ENCODE measurements at places on chromosomes 2 and 18. TPM values are rescaled to one million over a fixed set of nuclear protein-coding genes. Genes with fewer than 3 reads are reported as not detected.
A peak's percentile ranks its signal among the peaks of the same experiment; 100 is the strongest.

Gene CD207
- 0.33 TPM for total RNA-seq

DNA sequence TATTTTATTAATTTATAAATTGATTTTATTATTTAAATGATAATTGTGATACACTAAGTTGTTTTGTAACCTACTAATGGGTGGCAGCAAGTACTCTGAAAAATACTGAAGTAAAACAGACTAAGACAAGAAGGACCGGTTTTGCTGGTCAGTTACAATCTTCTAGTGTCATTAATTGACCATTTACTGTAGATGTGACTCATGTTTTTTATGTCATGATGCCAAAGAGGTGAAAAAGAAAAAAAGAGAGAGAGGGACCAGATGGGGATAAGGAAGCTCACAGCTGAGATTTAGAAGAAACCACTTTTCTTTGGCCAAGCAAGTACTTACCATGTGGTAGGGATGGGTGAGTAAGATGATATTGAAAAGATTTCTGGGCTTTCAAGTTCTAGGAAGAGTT, 955.8 kb upstream of the LRRTM1 start:
- DNase-seq = no peak

DNA sequence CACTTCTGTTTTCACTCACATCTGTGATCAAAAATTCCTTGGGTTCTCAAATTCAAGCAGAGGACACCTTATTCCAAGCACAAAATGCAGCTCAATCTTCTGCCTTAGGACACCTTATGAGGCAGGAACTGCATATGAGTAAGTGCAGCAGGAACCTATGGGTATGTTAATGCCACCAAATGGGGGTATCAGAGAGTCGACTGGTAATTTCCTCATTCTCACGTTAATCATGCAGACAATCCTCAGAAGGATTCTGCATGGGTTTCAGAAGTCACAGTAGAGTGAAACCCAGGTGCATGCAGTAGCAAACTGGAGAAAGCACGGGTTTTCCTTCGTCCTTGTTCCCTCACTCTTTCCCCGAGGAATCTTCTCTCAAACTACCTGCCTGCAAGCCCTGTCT, 452.8 kb downstream of the CBLN2 start:
- DNase-seq = no peak

DNA sequence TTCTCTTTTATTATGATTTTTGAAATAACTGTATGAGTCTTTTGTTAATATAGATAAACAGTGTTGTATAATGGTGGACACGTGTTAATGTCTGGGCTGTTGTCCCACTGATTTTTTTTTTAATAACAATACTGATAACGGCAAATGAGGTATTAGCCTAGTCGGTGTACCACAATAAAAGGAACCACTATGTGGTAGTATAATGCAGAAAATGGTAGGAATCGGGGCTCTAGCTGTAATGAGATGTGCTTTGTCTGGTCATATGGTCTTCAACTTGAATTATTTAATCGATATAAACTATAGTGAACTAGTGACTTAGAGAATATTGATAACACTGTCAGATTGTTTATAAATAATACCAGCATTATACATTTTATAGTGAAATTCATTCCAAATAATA, 517.9 kb upstream of the SPHKAP start:
- DNase-seq = no peak

DNA sequence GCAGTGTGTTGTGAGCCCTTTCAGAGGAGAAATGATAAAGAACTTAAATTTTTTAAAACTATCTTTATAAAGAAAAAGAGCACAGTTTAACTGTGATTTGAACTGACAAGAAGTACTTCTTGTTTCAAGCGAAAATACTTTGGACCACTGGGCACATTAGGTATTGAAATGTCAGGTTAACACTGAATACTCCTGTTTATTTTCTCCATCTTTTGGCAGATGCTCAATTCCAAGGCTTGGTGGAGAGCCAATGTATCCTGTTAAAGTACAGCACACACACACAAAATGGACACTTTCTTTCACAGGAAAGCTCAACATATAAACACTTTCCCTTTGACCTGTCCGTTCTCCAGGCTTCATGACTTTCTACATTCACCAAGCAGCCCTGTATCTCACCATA, 32.6 kb upstream of the SP3 start:
- DNase-seq = no peak

DNA sequence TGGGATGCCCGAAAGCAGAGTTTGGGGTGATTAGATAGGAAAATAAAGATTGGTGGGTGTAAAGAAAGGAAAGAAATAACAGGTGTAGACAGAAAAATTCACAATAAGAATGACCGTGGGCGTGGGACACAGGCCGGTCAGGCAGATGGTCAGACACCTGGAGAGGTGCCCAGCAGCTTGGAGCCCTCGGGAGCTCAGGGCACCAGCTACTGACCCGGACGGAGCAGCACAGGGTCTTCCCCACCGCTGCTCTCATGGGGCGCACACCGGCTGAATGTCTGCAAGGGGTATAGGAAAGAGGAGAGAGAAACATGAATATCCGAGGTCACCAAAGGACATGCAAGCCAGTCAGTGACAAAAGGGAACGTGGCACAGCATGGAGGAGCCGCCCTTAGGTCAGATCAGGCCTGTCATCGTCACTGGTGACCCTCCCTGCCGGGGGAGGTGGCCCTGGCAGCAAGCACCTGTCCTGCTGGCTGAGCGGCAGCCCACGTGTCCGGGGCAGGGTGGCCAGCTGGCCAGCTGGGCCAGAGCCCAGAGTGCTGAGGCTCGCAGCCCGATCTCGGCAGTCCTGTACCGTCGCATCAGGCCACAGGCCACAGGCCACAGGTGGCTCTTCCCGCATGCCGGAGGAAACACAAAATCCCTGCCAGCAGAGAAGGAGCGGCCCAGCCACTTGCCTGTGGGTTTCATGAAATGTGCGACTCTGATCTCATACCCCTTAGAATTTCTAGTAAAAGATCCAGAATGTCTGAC, 112.0 kb upstream of the NDUFV2 start:
- peak; percentile 61 for DNase-seq

Gene KCNJ3
- under 0.01 TPM for total RNA-seq

- DNase-seq = no peak
These were observed 110.2 kb downstream of the APOB start for GRCh38 chr2:20933714-20934113.

GRCh38 chr2:18001671-18002070, 123.2 kb downstream of the KCNS3 start:
- no peak for DNase-seq

DNA sequence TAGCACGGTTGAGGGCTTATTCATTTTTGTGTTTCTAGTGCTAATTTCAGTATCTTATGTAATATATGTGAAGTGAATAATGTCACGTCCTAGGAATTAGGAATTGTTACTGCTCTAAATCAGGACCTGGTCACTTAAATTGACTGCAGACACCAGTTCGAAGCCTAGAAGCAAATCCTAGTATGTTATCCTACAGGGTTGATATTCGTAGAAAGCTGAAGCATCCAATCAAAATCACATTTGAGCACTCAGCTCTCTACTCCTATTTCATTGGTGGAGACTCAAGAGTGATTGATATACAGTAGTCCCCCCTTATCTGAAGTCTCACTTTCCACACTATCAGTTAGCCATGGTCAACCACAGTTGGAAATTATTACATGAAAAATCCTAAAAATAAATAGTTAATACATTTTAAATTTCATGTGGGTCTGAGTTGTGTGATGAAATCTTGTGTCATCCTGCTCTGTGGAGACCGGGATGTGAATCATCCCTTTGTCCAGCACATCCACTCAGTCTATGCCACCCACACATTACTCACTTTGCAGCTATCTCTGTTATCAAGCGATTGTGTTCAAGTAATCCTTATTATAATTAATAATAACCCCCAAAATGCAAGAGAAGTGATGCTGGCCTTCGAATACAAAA, 35.2 kb upstream of the SCN9A start:
- DNase-seq = no peak

- DNase-seq = no peak
These were observed 3.9 kb upstream of the SERPINB2 start for GRCh38 chr18:63883617-63884016.

- DNase-seq = no peak
These were observed 608.8 kb upstream of the SOX11 start for GRCh38 chr2:5083402-5083801.

Gene GPR45
- not detected for total RNA-seq

DNA sequence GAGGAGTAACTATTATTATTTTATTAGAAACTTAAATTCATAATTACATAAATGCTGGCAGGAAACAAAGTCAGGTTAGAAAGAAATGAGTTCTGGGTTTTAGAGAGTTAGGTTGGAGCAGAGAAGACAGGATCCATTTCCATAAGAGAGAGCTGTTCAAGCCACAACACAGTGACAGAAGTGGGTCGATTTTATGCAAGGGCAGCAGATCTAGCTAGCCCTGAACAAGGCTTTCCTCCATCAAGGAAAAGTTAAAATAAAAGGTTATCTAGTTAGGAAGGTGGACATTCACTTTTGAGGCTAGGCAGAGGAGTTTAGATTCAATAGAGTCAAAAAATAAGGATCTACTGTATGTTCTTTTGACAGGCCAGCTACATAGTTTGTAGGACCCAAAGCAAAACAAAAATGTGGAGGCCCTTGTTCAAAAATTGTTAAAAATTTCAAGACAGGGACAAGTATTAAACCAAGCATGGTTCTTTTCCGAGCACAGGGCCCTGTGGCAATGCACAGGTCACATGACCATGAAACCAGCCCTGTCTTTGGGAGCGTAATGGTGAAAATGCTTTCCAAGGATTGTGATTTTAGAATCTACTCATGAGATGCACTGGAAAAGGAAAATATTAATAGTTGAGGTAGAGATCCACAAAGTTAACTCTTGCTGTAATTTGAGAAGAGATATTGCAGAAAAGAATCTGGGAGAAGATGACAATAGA, 91.2 kb upstream of the CREB1 start:
- DNase-seq = no peak

GRCh38 chr2:157923598-157924217, 47.6 kb upstream of the ACVR1 start:
- DNase-seq = no peak

GRCh38 chr18:59871711-59872362, 28.0 kb upstream of the PMAIP1 start:
- DNase-seq = no peak

GRCh38 chr2:205889114-205889513, 196.9 kb downstream of the INO80D start:
- no peak for DNase-seq

DNA sequence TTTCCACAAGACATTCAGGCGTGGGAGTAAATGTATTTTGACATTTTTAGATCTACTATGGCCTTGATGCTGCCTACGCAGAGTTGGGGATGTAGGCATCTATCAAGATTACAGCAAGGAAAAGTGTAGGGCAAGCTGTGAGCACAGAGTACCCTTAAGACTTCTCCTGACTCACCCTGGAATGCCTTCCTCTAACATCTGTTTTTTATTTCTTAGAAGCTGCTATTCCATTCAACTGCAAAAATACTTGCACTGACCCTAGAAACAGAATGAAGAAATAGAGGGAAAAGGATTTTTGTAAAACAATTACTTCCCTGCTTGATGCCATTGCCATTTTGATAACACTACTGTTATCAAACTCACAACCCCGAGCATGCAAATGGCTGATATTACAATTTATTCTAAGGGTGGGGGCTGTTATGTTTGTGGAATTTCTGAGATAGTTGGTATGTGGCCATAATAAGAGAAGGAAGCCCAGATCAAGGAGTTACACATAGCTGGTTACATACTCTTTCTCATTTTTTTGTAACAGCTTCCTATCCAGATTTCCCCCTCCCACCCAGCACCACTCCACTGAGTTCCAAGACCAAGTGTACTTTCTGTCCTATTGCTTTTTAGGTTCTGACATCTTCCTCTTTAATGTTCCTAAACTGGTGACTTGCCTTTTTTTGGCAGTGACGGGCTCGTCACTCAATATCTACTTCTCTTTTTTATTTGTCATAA, 6.0 kb upstream of the ROCK1 start:
- no peak for DNase-seq

GRCh38 chr2:106614511-106615291, 127.5 kb downstream of the CD8B2 start:
- no peak for DNase-seq

DNA sequence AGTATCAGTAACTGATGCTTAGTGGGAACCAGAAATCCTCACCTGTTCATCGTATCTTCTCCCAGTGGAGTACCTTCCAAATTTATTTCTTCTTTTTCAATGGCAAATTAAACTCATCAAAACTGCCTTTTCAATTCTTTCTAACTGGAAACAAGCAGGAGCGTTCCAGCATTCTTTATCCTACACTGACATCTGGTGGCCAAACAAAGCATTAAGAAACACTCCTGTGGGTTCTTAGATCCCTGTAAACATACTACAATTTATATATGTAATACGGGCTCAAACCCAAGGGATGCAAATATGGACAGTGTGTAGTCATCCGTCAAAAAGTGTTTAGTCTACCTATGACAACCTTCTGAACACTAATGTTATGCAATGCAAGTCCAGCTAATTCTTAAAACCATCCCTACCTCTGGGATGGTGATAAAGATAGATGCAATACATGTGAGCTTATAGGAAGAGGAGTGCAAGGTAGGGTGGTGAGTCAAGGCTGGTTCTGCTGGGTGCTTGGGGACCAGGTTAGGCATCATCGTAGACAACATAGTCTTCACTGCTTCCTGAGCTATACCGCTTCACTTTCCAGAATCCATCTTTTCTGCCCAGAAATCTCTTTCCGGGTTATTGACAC, 375.0 kb downstream of the CTNNA2 start:
- DNase-seq = no peak

DNA sequence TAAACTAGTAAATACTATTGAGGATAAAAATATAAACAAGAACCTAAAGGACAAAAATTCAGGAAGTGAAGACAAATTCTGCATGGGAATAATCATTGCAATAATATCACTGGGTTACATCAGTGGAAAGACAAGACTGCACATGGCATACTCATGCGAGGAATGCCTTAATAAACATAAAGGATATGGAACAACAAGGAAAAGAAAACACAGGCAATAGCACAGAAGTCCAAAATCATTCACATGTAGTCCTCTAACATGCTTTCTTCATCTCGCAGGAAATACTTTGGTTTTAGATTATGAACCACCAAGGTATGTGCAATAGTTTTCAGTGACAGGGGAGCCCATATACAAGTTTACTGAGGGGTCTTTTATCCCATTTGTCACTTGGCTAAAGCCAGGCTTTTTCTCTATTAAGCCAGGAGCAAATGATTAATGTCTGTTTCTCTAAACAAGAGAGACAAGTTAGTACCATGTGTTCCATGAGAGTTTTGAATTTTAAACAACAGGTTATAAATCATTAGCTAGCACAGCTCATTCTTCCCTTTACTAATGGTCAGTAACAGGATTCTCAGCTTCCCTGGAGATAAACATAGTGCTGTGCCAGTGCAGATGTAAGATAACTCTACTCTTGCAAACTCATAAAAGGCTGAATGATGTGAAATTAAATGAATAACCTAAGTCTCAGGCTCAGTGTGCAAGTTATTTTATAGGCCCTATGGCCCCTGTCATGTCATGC, 353.6 kb upstream of the FSIP2 start:
- no peak for DNase-seq

- DNase-seq = no peak
These were observed 252.4 kb downstream of the RNF144A start for GRCh38 chr2:7169593-7169992.

Gene LTBP1
- total RNA-seq = 17.4 TPM

Gene SCYGR4
- not detected for total RNA-seq

Measured in breast epithelium (tissue), 4 donors.